ENCODE measurements at places on chromosomes 4 and X.

DNA sequence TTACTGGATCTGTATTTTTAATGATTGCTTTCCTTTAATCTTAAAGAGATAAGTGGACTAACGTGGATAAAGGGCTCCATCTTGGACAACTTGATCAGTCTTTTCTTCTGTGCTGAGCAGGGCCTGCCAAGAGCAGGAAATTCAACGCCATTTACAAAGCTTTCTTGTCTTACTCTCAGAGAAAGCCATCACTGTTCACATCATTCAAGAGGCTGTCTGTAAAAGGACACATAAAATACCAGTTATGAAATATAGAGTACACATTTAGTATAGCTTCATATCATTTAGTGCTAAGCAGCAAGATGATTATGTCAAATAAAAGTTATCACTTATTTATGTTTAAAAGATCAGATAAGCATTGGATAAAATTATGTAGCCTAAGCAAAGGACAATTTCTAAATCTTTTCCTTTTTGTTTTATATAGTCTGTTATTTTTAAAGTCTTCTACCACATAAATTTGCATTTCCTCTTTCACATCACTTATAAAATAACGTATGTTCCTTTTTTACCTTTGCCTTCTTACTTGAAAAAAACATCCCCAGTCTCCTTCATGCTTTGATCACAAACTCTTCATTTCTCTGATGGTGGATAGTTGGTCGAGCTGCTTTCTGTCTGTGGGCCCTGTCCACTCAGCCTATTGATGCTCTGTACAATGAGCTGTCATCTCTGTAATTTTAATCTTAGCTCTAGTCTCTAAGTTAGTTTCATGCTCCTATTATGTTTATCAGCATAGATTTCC is 2.1 kb upstream of the CCNG2 start:
- DNase-seq: no peak

DNA sequence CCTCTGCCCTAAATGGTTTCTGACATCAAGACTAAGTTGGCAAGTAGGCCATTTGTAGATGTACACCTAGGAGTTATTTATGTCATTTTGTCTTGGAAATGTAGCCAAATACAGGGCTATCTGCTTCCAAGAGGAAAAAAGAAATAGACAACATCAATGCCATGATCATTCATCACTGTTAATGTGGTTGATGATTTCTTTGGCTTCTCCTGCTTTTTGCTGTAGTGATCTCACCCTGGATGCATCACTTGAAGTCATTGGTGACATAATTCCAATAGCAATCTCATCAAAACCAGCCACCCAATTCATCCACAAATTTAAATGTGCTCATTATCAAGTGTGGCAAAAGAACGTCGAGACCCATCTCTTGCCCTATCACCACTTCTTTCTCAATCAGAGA is 222.6 kb upstream of the PPARGC1A start:
- DNase-seq: peak; percentile 57

DNA sequence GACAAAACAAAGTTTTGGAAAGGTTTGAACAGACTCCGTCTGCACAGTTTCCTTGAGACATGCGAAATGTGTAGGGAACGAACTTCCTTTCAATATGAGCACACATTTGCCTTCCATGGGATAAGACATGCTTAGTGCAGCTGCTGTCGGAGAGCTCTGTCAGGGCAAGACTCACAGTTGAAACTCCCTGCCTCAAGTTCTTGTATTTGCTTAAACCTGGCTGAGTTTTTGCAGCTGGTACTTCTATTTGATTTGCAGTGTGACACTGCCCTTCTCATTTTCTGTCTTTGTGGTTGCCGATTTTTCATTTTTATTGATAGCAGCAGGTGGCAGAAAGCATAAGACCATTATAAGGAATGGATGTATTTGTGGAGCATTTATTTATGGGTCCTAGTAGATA is 18.2 kb upstream of the RHOH start:
- DNase-seq: no peak

GRCh38 chr4:89072921-89073320 is 15.9 kb upstream of the FAM13A start:
- DNase-seq: no peak

DNA sequence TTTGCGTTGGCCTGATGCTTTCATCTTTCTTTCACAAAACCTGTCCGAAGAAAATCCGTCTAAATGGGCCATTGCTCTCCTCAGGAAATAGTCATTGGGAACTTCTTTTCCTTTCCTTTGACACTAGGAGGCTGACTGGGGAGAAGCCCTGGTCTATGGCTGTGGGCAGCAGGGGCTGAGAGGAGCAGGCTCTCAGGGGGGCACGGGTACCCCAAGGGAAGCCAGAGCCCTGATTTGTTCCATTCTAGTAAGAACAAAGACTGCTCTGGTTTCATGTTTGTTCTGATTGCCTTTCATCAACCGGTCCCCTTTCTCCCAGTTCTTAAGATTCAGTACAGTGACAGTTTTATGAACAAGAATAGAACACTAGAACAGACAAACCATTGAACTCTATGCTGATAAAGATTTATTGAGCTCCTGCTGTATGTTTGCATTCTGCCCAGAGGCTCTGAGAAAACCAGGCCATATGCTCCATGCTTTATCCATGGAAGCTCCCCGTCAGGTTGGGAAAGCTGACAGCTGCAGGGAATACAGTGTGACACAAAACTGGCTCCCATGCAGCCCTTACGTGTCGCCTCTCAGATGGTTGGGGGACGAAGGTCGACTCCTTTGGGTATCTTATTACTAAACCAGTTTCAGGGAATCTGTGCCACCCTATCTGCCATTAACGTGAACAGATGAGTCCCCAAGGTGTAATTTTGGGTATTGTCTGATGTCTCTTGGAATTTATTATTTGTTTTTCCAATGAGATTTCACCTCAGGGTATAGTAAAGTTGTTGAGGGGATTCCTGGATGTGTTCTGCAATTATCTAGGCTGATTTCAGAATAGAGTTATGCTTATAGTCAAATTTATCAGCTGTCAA is 72.4 kb upstream of the MSANTD1 start:
- no peak for DNase-seq

DNA sequence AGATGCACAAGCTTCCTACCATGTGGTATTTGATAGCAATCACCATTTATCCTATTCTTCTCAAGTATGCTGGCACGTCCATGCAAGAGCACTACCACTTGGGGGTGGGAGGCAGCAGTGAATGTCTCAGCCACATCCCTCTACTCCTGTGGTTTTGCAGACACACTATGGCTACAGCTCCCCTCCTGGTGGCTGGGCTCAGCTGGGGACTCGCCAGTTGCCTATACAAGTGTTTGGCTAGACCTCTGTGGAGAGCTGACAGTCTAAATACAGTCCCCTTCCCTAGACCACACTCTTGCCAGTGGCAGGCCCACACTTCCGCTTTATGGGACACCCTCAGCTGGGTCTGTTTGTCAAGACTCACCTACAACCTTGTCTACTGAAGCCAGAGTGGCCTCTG is 53.2 kb downstream of the ADGRA3 start:
- no peak for DNase-seq

DNA sequence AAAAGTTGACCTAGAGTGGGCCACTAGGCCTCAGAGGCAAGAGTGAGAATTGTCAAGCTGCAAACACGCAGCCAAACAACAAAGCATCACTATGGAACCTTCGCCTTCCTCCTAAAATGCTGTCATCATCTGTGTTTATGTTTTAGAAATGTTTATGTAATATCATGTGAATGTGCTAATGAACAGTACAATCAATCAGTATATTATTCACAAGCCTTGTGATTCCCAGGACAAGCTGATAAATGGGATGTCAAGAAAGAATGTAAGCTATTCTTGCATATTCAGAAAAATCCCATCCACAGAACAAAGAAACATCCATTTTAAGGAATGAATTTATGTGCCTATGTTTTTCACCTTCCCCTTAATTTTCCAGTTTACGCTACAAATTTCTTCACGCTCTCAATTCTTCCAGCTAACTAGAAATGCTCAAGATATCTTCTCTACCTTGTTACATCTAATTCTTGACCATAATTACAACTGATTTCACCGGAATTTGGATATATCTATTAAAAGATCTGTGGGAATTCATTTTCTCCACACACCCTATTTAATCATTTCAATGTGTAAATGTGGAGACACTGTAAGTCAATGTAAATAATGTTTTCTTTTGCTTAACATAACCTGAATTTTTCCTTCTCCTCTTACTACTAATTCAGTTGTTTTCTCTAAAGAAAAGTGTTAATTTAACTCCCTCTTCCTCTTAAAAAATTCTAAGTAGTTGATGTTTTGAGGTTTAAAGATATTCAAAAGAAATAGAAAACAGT is 65.5 kb downstream of the LEF1 start:
- peak; percentile 5 for DNase-seq

- no peak for DNase-seq
Measured at GRCh38 chr4:97892592-97893266, 250.5 kb downstream of the STPG2 start.

GRCh38 chr4:117971403-117971802 is 62.9 kb upstream of the NDST3 start:
- peak; percentile 91 for DNase-seq

GRCh38 chr4:172892300-172892699 is 276.3 kb upstream of the GALNT7 start:
- no peak for DNase-seq

DNA sequence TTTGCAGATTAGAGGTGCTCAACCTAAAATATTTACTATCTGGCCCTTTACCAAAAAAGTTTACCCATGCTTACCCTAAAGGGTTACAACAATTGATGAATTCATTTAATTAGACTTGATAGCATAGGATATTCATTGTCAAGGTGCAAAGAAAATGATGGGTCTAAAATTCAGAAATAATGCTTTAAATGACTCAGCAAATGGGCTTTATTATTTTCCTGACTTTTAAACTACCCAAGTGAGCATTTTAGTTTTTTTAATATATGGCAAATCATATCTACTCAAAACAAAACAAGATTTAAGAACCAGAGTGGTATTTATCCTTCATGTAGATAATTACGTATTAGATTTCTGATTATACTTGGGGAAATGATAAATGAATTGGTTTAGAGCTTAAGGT is 235.8 kb downstream of the DCLK2 start:
- no peak for DNase-seq

- peak; percentile 39 for DNase-seq
Measured at GRCh38 chr4:77911842-77912450, 49.3 kb downstream of the MRPL1 start.

DNA sequence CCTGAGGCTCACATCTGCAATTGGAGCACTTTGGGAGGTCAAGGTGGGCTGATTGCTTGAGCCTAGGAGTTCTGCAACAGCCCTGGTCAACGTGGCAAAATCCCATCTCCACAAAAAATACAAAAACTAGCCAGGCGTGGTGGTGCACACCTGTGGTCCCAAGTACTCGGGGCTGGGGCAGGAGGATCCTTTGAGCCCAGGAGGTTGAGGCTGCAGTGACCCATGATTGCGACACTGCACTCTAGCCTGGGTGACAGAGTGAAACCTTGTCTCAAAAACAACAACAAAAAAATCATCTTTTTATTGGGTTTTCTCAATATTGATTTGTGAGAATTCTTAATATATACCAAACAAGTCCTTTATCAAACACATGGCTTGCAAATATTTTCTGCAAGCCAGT is 64.9 kb downstream of the ANKRD17 start:
- DNase-seq: no peak

- DNase-seq: no peak
Measured at GRCh38 chr4:32427566-32427965, 1707.4 kb downstream of the PCDH7 start.

- no peak for DNase-seq
Measured at GRCh38 chr4:57612279-57612678, 502.1 kb upstream of the IGFBP7 start.

DNA sequence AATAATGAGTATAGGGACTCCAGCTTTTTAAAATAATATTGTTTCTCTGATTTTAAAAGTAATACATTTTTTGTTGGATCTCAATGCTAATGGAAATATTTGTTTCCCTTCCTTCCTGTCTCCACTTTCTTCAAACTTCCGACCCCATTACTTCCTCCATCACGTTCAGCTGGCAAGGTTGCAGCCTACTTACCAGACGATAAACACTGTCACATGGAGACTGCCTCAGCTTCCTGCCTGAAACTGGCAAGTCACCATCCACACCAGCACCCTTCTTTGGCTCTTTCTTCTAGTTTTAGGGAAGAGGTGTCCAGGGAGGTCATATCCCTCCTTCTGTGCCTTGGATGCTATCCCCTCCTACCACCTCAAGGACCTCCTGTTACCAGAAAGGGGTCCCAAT is 3.4 kb upstream of the INTU start:
- no peak for DNase-seq

DNA sequence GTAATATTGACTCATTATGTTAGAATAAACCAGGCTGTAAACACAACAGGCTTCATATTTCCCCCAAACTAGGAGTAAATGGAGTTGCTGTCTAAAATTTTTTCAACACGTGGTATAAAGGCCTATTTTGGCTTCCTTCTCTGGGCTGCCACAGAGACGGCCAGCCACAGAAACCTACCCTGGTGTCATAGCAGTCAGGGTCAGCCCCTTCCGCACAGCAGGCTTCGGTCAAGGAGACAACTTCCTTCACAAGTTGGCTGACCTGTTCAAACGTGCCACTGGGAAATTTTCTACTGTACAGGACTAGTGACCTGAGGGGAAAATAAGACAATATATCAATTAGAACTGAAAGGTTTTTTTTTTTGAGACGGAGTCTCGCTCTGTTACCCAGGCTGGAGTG is 15.8 kb downstream of the GC start:
- no peak for DNase-seq

- DNase-seq: no peak
Measured at GRCh38 chr4:113884655-113885054, 94.8 kb downstream of the ARSJ start.

- DNase-seq: no peak
Measured at GRCh38 chr4:138772366-138772765, 243.2 kb upstream of the NOCT start.

GRCh38 chr4:97238956-97239666 is 904.2 kb downstream of the STPG2 start:
- DNase-seq: no peak

GRCh38 chr4:153706519-153706918 is 22.4 kb downstream of the TLR2 start:
- DNase-seq: no peak

GRCh38 chr4:153335665-153336064 is 8.8 kb upstream of the MND1 start:
- DNase-seq: peak; percentile 43

GRCh38 chrX:123973921-123974320 is 12.4 kb downstream of the STAG2 start:
- DNase-seq: no peak

- peak; percentile 28 for DNase-seq
Measured at GRCh38 chrX:141839856-141840255, 1.7 kb downstream of the MAGEC3 start.

- DNase-seq: peak; percentile 38
Measured at GRCh38 chr4:179307297-179308136, 1865.3 kb upstream of the AGA start.

- no peak for DNase-seq
Measured at GRCh38 chr4:80042821-80043220, 30.2 kb downstream of the ANTXR2 start.

DNA sequence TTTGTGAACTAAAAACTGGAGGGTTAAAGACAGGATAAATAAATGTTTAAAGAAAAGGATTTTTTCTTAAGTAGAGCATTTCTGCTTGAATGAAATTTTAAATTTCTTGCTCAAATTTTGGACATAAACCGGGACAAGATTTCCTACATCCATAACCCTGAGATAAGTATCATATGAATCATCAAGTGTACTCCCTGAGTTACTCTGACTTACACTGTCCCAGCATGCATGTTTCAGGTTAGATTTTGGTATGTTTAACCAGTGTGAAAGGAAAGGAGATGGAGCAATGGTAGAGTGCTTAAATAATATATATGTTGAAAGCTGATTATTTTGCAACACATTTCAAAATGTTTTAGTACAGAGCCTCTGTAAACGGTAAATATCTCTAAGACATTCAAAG is 175.2 kb downstream of the ADGRL3 start:
- peak; percentile 27 for DNase-seq
